Coronary artery (tissue), 2 donors: ENCODE measurements at places on chromosomes 16 and 17.
A peak's percentile ranks its signal among the peaks of the same experiment; 100 is the strongest.

DNA sequence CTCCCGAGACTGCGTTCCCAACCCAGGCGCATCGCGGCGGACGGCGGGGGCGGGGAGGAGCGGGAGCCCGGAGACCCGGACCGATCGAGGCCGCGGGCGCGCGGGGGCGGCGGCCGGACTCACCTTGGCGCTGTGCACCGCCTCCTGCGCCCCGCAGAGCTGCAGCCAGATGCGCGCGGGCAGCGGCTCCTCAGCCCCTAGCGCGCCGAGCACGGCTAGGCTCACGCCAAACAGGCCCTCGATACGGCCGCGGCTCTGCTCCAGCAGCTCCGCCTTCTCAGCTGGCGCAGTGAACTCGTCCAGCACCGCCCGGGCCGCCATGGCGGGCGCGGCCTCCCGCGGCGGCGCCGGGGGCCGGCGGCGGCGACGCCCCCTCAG is 339 bp downstream of the N4BP1 start:
- DNase-seq = no peak

DNA sequence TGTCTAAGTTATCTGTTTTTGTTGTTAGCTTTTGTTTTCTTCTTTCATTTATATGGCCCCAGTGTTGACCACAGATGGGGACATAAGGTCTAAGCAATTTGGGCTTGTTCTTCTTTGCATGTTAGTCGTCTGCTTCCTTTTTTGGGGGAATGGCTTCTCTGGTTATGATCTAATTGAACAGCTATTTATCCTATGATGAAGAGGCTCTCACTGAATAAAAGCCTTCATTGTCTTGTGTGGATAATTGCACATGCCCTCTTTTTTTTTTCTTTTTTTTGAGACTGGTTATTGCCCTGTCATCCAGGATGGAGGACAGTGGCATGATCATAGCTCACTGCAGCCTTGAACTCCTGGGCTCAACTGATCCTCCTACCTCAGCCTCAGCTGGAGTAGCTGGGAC is 13.7 kb downstream of the SMARCE1 start:
- no peak for DNase-seq

DNA sequence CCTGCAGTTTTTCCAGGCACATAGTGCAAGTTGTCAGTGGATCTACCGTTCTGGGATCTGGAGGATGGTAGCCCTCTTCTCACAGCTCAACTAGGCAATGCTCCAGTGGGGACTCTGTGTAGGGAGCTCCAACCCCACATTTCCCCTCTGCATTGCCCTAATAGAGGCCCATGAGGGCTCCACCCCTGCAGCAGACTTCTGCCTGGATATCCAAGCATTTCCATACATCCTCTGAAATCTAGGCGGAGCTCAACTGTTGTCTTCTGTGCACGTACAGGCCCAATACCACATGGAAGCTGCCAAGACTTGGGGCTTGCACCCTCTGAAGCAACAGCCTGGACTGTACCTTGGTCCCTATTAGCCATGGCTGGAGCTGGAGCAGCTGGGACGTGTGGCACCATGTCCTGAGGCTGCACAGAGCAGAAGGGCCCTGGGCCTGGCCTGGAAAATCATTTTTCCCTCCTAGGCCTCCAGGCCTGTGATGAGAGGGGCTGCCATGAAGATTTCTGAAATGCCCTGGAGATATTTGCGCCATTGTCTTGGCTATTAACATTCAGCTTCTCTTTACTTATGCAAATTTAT is 10.9 kb upstream of the MILR1 start:
- DNase-seq = no peak

DNA sequence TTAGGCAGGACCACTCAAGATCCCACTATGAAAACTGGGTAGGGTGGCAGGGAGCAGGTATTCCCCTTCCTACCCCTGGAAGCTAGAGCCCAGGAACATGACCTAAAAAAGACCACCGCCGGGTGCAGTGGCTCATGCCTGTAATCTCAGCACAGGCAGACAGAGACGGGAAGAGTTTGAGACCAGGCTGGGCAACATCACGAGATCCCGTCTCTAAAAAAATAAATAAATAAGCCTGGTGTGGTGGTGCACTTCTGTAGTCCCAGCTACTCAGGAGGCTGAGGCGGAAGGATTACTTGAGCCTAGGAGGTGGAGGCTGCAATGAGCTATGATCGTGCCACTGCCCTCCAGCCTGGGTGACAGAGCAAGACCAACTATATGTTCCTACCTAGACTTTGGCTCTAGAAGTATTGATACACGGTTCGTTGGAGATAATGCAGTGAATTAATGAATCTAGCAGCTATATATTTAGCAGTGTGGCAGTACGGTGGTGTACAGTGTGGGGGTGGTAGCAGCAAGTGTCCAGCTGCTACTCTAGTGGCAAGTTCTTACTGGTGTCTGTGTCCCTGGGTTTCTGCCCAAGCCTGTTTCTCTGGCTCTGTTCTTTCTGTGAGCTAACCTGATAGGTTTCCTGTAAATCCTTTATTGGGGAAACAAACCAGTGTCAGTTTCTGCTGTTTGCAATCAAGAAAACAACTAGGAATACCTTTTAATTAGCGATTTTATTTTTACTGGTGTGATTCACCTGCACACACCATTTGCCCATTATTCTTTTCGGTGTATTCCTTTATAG is 3.3 kb upstream of the USP31 start:
- DNase-seq = no peak

DNA sequence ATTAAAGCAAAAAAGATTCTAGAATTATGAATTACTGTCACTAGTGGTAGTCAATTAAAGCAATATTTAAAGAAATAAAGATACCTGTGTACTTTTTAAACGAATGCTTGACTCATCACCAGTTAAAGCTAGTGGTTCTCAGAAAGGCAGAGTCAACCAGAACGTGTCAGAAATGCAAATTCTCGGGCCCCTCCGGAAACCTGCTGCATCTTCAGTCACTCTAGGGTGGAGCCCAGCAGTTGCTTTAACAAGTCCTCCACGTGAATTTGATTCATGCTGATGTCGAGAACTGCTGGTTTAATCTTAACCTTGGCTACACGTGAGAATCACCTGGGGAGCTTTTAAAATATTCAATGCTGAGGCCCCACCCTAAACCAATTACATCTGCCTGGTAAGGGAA is 169.8 kb upstream of the SDK2 start:
- no peak for DNase-seq

DNA sequence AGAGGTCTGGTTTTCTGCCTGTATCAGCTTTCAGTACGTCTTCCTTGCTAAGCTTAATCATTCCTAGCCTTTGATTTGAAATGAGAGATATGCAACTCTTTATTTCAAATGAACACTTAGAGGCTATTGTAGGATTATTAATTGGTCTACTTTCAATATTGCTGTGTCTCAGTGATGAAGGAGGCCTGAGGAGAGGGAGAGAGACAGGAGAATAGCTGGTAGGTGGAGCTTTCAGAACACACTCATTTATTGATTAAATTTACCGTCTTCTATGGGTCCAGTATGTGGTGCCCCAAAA is 187.0 kb downstream of the BCAS3 start:
- no peak for DNase-seq

DNA sequence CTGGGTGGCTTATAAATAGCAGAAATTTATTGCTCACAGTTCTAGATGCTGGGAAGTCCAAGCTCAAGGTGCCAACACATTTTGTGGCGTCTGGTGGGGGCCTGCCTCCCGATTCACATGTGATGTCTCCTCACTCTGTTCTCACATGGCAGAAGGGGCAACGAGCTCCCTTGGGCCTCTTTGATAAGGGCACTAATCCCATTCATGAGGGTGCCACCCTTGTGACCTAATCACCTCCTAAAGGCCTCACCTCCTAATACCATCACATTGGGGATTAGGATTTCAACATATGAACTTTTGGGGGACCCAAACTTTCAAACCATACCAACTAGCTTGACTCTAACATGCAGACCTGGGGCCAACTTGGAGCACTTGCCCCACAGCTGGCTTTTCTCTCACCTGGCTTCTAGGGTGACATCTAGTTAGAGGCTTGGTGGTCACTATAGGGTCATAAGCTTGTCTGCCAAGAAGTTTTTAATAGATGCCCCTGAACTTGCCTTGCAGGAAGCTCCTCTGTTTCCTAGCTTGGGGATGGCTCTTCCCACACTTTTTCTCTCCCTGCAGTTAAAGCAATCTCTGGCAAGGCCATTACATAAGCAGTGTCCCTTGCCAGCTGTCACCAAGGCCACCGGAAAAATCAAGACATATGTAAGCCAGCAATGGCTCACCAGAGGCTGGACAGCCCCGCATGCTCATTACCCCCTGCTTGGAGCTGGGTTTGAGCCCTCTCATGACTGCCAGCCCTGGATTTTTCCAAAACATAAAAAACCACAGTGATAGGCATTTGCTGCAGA is 8.4 kb upstream of the MED9 start:
- no peak for DNase-seq

DNA sequence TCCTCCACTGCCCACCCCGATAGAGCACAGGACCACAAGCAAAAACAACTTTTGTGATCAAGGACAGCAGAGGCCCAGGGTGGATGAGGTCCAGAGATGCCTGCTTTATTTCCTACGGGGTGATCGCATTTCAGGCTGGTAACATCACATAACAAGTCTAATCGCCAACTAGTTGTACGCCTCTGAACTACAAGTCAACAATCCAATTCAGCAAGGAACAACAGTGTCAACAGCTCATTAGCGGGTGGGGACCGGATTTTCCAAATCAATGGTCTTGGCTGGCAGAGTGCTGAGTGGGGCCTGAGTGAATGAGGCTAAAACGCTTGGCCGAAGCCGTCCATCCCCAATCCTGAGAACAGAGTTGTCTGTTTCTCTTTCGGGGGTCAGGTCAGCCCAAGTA is 17.1 kb downstream of the MRM3 start:
- no peak for DNase-seq

GRCh38 chr17:77308861-77309726 is 168.3 kb downstream of the SEC14L1 start:
- no peak for DNase-seq

DNA sequence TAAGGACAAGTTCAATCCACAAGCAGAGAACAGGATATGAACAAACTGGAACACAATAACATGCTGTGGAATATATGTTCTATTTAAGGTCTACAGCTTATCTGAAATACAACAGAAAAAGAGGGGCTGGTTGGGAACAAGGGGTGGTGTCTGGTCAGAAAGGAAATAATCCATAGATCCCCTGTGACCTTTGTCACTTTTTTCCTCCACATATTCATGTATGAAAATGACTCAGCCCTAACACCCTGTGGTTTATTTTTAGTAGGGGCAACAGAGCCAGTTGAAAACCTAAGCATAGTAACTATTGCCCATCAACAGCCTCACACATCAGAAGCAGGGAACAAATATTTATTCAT is 12.3 kb upstream of the SPAG9 start:
- no peak for DNase-seq

GRCh38 chr17:77332981-77333685 is 192.4 kb downstream of the SEC14L1 start:
- peak; percentile 40 for DNase-seq

DNA sequence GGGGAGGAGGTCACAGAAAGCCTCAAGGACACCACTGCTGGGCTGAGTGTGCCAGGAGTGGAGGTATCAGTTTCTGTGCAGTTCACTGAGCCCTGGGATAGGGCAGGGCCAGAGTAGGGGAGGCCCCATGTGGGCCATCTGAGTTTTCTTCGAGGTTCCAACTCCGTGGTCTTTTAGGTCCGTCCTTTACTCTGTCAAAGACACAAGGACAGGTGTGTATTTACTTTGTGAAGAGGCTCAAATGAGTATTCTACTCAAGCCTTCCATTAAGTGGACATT is 59.5 kb downstream of the USP22 start:
- DNase-seq = no peak

- DNase-seq = no peak
Measured at GRCh38 chr16:48959204-48959603, 322.4 kb downstream of the CBLN1 start.

GRCh38 chr17:2693561-2694380 is 17.8 kb downstream of the CLUH start:
- peak; percentile 71 for DNase-seq

GRCh38 chr17:80778716-80779115 is 212.9 kb upstream of the CHMP6 start:
- no peak for DNase-seq

DNA sequence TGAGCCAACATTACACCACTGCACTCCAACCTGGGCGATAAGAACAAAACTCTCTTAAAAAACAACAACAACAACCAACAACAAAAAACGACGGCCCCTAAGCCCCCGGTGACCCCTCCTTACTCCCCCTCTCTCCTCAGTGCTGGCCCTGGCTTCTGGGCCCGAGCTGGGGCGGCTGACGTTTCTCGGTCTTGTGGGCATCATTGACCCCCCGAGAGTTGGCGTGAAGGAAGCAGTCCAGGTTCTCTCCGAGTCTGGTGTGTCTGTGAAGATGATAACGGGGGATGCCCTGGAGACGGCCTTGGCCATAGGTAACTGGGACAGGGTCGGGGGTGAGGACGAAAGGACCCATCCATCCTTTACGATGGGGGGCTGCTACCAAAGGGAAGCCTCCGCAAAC is 52.7 kb downstream of the MEAK7 start:
- no peak for DNase-seq

- no peak for DNase-seq
Measured at GRCh38 chr17:18102640-18103039, 5.9 kb upstream of the MYO15A start.

- peak; percentile 95 for DNase-seq
Measured at GRCh38 chr16:67170168-67170948, at the start of gene NOL3. NOL3 (plus strand) TSS chr16:67170538.

- DNase-seq = no peak
Measured at GRCh38 chr16:58063377-58064076, 38.0 kb downstream of the MMP15 start.

GRCh38 chr17:6380915-6381438 is 53.9 kb downstream of the AIPL1 start:
- no peak for DNase-seq

GRCh38 chr16:77430787-77431585 is 3.8 kb downstream of the ADAMTS18 start:
- no peak for DNase-seq

GRCh38 chr16:28188085-28188916 is 23.5 kb downstream of the XPO6 start:
- DNase-seq = no peak

DNA sequence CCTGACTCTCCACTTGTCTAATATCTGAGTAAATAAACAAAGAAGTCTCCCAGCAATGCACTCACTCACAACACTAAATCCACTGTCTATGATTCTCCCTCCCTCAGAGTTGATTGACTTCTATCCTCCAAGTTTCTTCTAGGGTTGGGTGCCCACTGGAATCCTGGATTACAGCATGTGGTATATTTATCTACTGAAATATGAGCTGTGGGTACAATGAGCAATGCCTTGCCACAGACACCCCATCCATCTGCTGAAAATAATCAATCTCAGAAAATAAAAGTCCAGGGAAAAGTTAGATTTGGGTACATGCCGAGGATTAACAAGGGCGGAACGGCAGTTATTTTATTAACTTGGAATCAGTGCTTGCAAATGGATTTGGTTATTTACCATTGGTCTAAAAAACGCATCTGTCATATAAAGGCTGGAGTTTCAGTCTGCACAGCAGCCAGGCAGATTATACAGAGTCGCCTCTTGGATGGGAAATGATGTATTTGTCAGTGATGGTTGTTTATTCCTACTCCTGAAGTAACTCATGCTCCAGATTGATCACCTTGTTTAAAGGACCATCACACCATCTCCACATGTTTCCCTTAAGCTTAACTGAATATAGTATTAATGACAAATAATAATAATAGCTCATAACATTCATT is 193.9 kb upstream of the SOX9 start:
- no peak for DNase-seq

GRCh38 chr17:19876529-19877161 is 8.9 kb upstream of the ULK2 start:
- no peak for DNase-seq

- DNase-seq = no peak
Measured at GRCh38 chr16:81684242-81684837, 94.8 kb upstream of the PLCG2 start.
